ENCODE measurements at places on chromosomes 3 and 15.

DNA sequence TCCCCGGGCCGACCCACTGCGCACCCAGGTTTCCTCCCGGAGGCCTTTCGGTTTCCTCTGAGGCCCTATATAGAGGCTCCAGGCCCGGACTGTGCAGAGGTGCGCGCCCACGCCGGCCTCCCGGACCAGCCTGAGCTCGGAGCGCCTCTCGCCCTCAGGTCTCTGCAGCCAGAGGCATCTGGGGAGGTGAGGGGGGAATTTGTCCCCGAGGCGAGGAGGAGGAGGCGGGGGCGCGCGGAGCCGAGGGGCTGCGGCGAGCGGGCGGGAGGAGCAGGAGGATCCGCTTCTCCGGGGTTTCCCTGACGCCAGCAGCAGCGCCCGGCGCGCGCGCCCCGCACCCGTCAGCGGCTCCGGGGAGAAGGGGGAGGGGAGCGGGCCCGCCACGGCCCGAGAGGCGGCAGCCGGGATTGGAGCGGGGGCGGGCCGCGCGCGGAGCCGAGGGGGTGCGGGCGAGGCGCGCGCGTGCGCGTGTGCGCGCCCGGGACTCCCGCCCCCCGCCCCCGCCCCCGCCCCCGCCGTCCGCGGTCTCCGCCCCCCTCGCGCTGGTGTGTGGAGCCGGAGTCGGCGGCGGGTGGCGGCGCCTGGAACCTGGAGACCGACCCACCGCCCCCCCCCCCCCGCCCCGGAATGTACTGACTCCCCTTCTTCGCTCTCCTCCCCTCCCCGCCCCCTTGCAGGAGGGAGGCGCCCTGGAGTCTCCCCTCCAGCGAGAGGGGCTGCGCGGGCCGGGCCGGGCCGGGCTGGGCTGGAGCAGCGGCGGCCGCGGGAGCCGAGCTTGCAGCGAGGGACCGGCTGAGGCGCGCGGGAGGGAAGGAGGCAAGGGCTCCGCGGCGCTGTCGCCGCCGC lies at the start of gene NEO1:
NEO1 (plus strand) TSS at position 657 of the 846 bp plus-strand sequence. CDS start 213 bp downstream, outside the sequence.
- peak; percentile 32 for DNase-seq

GRCh38 chr15:95024351-95024750 lies 793.0 kb downstream of the MCTP2 start:
- DNase-seq = no peak

GRCh38 chr3:43086460-43087165 lies 19.3 kb downstream of the POMGNT2 start:
- DNase-seq = no peak

DNA sequence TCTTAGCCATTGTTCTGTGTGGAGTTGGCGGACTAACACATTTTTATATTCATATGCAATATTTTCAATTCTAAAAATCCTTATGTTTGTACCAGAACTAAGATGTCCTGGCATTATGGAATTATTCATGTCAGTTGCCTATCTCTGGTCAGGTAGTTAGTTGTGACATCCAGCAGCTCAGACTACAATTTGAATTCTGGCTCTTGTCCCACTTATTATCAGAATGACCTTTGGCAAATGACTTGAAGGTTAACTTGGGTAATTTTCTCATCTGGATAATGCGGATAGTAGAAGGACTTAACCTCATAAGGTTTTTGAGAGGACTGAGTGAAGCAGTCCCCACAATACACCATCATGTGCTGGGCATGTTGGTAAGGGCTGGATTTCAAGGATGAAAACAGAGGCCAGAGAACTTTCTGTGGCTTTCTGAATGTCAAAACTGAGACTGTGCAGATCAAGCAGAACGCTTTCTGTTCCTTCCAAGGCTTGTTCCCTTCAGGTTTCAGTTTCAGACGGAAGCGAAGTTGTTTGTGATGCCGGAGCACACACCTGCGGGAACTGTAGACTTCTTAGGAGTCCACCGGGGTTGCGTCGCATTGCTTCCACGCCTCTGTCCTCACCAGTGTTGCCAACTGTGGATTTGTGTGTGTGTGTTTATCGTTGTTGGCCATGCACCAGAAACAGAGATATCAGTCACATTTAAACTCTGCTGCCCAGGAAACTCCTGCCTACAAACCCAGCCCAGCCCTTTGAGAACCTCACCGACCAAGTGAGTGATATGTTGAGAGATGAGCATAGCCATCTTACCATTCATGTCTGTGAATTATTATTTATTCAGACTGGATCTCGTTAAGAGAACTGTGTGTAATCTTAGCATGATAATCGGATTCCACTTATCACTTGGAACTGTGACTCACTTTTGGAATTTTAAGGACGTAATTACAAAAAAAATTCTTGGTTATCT lies 76.0 kb downstream of the PTPRG start:
- no peak for DNase-seq

DNA sequence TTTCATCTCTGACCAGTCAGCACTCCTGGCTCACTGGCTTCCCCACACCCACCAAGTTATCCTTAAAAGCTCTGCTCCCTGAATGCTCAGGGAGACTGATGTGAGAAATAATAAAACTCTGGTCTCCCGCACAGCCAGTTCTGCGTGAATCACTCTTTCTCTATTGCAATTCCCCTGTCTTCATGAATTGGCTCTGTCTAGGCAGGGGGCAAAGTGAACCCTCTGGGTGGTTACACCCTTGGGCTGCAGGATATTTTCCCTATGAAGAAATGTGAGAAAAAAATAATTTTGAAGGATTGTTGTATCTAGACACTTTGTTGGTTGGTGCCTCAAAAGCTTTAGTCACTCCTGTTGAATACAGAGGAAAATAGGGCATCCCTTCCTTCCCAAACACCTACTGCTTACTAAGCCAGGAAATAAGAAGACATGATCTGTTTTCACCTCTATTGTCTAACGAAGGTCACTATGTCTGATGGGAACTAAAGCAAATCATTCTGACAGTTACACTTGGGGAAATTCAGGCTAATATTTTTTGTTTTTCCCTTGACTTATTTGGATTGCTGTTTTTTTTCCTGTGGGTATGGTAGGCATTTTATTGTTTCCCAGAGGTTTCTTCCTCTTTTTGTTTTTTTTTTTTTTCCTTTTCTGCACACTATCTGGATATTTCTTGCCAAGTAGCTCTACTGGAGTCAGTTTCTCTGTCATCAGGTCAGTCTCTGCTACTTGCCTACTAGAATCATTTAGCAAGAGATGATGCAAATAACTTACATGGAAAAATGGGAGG lies 15.3 kb upstream of the TNFSF10 start:
- DNase-seq = no peak

DNA sequence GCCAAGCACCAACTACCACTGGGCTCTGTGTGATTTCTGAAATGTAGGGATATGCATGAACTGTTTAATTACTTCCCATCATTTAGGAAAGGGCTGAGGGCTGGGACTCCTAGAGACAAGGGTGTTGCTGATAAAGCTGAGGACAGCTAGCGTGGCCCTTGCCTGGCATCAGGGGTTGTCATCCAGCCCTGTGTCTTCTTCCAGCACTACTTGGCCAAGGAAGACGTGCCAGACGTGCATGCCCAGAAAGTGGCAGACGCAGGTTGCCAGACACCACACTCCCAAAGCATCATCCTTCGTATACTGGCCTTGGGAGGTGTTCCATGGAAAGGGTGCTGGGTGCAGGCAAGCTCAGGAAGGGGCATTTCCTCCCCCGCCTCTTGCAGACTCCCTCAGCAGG lies 64.8 kb downstream of the LRIG1 start:
- no peak for DNase-seq

GRCh38 chr3:139564294-139564861 lies 24.8 kb upstream of the RBP1 start:
- DNase-seq = no peak

DNA sequence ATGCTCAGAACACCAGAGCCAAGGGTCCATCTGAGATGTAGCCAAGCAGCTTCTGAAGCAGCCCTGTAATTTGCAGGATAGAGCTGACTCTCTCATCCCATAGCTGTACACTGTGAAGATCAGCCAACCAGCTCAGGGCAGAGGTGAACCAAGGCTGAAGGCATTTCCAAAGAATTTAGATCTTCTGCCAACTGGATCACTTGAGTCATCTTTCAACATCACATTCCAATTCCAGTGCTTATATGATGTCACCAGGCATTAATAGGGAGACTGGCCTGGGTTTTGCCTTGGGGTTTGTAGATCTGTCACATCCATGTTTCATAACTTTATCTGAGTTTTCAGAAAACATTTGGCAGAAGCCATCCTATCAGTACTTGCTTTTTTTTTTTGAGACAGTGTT lies 98.2 kb downstream of the NR2F2 start:
- DNase-seq = no peak

DNA sequence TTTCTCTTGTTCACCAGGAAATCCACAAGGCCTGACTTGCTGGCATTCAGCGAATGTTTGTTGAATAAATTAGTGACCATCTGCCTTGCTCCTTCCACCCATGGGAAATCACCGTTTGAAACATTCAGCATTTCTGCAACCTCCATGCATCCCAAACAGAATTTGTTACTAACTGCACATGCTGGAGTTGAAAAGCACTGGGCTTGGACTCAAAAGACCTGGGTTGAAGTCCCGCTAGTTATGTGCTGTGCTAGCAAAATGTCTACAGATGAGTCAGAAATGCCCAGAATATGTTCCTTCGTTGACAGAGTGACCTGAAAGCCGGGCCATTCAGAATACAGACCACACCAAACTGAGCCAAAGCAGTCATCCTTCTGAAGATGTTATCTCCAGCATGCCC lies 144.6 kb downstream of the ALDH1A2 start:
- DNase-seq = no peak

- DNase-seq = no peak
Measured at GRCh38 chr3:155329513-155330048, 36.1 kb upstream of the STRIT1 start.

DNA sequence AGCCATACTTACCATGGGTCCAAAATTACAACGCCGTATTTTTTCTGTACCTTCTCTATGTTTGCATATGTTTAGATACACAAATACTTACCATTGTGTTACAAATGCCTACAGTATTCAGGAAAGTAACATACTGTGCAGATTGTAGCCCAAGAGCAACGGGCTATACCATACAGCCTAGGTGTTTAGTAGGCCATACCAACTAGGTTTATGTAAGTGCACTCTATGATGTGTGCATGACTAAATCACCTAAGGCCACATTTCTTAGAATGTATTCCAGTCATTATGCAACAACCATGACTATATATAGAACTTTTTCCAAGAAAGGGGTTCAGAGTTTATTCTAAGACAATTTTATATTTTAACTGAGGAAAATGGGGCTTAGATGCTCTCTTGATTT lies 411.7 kb downstream of the MAGI1 start:
- DNase-seq = no peak

GRCh38 chr3:100630664-100631063 lies 21.3 kb downstream of the ADGRG7 start:
- DNase-seq = no peak

DNA sequence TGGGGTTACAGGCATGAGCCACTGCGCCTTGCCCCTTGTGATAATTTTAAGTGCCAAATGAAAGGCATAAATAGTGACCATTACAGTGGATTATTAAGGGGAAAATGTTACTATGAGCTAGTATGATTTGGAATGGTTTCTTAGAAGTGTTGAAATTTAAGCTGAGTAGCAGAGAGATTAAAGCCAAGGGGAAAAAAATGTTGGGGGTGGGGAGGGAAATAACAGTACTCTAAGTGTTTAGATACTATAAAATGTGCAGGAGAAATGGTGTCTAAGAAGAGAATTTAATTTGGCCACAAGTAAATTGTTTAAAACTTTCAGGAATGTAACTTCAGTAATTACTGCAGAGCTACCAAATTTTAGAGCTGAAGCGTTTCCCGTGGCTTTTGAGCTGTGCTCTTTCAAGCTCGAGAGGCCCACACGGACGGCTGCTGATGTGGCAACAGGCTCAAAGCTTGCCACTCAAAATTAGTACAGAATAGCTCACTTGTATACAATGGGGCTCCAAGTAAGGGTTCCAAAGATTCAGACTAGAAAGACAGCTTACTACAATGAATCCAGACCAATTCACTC lies 23.9 kb upstream of the SLC12A8 start:
- DNase-seq = no peak

- no peak for DNase-seq
Measured at GRCh38 chr3:23221136-23221535, 18.0 kb downstream of the UBE2E2 start.

- DNase-seq = no peak
Measured at GRCh38 chr15:77440378-77440999, 19.8 kb downstream of the HMG20A start.

- no peak for DNase-seq
Measured at GRCh38 chr3:150733373-150733935, 29.5 kb downstream of the SIAH2 start.

DNA sequence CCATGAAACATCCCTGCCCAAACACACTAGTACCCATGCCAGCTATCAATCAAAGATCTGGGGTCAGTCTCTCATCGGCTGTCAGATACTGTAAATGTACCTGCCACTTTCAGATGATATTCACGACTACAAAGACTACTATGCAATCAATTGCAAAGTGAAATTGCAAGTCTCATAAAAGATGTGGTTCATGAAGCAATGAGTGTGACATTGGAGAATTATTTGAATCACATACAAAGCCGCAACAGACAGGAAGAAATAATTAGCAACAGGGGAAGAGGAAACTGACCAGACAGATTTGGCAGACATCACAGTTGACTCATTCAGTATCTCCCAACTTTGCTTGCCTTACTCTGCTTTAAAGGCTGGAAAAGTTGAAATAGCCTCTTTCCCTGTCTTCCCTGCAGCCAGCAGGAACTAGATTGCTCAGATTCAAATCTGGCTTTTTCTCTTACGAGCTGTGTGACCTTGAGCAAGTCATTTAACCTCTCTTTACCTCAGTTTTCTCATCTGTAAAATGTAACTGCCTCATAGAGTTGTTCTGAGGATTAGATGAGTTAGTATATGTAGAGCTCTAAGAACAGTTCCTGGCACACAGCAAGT lies 95.7 kb upstream of the C3orf80 start:
- no peak for DNase-seq

- DNase-seq = no peak
Measured at GRCh38 chr3:16663854-16664712, 58.9 kb upstream of the DAZL start.

- no peak for DNase-seq
Measured at GRCh38 chr3:192896208-192896607, 21.4 kb downstream of the MB21D2 start.

- DNase-seq = no peak
Measured at GRCh38 chr3:158911586-158911985, 109.7 kb downstream of the MFSD1 start.

DNA sequence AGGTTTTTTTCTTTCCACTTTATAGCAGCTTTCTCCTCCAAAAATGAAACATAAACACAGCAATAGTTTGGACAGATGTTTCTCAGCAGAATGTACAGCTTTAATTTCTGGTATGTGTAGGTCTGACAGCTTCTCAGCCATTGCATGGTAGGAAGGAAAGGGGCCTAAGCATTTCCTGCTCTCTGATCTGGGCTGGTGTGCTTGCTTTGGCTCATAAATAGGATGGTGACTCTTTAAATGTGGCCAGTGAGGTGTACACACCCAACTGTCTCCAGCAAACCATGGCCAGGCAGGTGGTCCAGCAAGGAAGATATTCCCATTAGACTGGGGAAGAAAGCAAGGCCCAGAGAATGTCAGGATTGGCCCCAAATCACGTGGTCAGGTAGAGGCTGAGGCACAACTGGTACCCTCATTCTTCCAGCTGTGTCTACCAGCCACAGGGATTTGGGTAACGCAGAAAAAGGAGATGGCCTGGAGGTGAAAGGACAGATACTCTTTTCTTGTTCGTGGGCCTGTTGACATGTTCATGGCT lies 52.1 kb downstream of the ITGA11 start:
- DNase-seq = no peak
